ENCODE measurements at places on chromosomes 1 and 21. TPM values are rescaled to one million over a fixed set of nuclear protein-coding genes. Genes with fewer than 3 reads are reported as not detected.
A peak's percentile ranks its signal among the peaks of the same experiment; 100 is the strongest.

DNA sequence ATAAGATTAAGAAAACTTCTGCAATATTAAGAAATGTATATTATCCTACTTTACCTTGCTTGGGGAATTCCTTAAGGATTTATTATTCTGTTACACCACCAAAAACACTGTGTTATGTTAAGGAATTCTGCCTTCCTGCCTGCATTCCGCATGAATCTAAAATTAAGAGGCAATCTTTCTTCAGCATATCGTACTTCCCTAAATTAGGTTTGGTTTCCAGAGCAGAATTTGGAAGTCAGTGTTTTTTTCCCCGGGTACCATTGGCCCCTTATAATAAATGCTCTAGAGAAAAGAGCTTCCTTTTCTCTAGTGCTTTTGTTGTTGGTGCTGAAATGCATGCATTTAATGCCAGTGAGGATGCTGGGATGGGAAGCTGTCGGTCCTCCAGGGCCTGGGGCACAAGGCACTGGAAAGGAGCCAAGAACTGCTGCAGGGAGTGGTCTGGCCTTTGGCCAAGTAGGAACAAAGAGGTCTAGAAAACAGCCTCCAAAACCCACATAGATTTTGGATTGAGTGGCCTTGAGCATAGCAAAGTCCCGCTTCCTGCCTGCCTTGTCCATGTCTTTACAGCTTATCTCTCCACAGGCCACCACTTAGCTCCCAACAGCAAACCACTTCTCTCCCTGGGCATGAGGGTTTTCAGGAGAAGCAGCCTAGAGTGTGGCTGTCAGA lies 69.9 kb downstream of the RRAGC start:
- no peak for DNase-seq

ETV3L gene
- not detected for total RNA-seq

GPR37L1 gene
- not detected for total RNA-seq

- DNase-seq, result peak; percentile 17
These were observed 100.0 kb upstream of the SLC25A33 start for GRCh38 chr1:9439074-9439761.

DNA sequence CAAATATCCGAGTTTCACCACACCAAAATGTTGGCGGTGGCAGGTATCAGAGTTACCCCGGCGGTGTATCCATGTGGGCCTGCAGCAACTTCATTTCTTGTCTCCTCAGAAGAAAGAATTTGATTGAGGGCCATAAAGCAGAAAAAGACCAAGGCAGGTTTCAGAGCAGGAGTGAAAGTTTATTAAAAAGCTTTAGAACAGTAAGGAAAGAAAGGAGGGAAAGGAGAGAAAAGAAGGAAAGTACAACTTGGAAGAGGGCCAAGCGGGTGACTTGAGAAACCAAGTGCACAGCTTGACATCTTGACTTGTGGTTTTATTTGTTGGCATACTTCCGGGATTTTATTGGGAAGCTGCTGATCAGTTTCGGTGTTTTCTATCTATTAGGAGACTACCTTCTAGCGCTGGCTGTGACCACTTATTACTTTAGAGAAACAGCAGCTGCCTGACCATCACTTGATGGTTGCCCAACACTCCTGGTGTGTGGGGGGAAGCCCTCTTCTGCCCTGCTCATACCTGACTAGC lies 75.5 kb upstream of the RAB3GAP2 start:
- no peak for DNase-seq

CATSPERE gene
- total RNA-seq, result 1.3 TPM

DNA sequence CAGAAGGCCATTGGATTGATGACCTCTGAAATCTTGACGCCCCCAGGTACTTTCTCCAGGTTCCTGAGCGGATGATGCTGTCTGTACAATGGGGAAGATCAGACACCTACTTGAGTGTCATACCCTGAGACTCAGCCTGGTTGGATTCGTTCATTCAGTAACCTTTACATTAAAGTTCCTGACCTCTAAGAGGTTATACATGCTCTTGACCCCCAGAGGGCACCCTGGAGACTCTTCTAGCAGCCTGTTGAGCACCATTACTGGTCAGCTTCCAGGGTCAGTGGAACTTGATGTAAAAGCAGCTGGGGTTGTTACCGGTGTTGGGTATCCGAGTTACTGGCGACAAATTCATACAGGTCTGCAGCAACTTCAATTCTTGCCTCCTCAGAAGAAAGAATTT lies 114.3 kb upstream of the ZNF678 start:
- DNase-seq, result no peak

DNA sequence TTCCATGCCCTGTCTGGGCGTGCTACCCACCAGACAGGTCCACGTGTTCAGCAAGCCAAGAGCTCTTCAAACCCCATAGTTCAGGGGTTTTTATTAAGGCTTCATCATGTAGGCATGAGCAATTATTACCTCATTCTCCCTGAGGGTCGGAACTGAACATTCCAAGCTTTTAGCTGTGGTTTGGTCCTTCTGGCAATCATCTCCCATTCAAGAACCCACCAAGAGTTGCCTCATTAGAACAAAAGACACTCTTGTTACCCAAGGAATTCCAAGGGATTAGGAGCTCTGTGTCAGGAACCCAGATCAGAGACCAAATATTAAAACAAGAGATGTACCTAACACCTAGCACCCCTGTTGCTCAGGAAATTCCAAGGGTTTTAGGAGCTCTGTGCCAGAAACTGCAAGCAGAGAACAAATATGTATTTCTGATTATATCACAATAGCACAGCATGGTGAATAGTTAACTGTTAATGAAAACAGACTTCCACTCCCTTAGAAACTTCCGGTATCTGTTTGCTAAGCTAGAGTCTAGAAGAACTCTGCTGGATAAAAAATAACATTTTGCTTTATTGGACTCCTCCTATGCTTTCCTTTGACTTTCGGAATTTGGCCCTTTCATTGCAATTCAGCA lies 201.2 kb upstream of the L1TD1 start:
- DNase-seq, result peak; percentile 99

OR2T35 gene
- not detected for total RNA-seq

DNA sequence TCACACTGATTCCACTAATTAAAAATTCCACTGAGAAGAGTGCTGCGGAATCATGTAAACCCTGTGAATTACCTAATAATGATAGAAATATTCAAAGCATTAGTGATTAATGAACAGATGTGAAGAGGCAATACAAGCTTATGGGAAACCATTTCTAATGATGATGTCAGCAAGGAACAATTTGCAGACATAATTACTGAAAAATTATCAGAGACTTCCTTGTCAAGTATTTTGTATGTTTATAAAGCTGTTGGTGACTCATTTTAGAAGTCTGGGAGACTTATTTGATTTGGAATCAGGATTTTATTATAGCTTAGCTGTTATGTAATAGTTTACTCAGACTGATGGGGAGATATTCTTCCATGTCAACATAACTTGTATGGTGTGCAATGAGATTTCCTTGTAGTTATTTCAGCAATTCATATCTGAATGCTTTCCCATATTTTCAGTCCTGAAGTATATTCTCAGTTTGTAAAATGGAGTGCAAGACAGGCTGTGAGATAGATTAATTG lies 135.5 kb downstream of the TGFB2 start:
- DNase-seq, result peak; percentile 84

KDM5B gene
- 104 TPM for total RNA-seq

DNA sequence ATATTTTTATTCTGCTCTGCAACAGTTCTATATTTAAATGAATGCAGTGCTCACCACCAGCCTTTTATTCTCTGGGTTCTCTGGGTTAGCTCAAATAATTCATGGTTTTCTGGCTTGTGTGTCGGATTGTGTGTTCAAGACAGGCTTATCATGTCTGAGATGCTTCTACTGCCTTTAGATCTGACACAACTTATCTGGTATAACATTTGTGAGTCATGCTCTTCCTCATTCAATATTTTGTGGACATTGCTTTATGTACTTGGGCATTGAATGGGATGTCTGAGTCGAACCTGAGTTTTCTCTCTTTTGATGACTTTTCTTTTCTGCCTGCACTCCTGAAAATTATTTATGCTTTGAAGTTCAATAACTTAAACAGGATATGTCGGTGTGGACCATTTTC lies 17.6 kb upstream of the PKP1 start:
- DNase-seq, result peak; percentile 54

DNA sequence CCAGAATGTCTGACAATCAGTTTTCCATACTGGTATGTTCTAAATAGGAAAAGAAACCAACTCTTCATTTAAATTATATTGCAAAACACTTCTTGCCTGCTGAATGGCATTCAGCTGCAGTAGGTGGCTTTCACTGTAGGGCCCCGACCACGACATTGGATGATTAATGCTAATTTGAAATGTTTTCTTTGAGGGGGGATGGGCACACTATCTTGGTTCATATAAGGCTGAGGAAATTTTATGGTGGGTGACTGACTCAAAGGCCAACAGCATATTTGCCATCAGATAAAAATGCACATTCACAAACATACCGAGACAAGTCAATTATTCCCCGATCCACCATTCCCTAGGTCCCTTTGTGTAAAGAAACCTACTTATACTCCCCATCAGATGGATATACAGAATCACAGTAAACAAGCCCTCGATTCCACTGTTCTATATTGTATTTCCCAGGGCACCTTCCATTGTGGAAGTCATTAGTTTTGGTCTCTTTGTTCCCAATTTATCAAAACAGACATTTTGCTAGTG lies 464.2 kb upstream of the DAB1 start:
- DNase-seq, result no peak

TSPAN1 gene
- 155 TPM for total RNA-seq

DNA sequence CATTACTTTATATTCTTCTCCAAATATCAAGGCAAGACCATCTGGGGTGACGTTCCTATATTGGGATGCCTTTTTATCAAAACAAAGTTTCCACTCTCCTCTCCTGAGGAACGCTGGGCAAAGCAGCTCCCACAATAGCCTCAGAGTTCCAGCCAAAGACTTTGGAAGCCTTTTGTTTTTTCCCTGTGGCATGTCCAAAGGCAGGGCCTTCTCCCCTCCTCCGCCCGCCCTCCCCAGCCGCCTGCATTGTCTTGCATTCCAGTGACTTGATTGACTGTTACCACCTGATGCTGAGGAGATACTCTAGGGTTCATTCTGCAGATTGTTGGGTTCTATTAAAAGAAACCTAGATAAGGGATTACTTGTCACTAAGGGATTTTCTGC lies 43.5 kb downstream of the PROX1 start:
- no peak for DNase-seq

GRCh38 chr1:40183055-40183710 lies 22.0 kb downstream of the RLF start:
- DNase-seq, result no peak

GRCh38 chr21:24224422-24224821 lies 1382.9 kb downstream of the MRPL39 start:
- DNase-seq, result no peak

DNA sequence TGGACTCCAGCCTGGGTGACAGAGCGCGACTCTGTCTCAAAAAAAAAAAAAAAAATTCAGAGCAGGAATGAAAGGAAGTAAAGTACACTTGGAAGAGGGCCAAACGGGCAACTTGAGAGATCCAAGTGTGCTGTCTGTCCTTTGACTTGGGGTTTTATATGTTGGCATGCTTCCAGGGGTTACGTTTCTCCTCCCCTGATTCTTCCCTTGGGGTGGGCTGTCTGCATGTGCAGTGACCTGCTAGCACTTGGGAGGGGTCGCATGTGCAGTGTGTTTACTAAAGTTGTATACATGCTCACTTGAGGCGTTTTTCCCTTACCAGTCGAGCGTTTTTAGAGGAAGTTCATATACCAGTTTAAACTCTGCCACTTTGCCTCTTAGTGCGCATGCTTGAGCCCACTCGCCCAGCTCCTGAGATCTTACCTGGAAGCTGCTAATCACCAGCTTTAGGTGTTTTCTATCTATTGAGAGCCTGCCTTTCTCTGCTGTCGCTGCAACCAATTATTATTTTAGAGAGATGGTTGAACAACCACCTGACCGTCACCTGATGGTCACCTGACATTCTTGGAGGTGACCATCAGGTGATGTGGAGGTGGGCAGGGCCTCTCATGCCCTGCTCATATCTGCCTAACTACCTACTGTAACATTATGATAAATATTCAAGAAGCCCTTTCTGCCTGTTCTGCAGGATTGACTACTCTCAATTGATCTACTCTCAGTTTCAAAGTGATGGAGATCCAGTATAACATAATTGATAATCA lies 140.1 kb downstream of the MACF1 start:
- no peak for DNase-seq

GRCh38 chr21:27772816-27773215 lies 805.9 kb upstream of the ADAMTS5 start:
- DNase-seq, result no peak

SERPINC1 gene
- 0.17 TPM for total RNA-seq

DR1 gene
- 35.8 TPM for total RNA-seq

SLAMF8 gene
- total RNA-seq, result not detected

NCAM2 gene
- total RNA-seq, result 0.17 TPM

ST6GALNAC5 gene
- total RNA-seq, result 1.1 TPM

GRCh38 chr21:45867041-45867666 lies 114.4 kb upstream of the COL6A1 start:
- no peak for DNase-seq

DNA sequence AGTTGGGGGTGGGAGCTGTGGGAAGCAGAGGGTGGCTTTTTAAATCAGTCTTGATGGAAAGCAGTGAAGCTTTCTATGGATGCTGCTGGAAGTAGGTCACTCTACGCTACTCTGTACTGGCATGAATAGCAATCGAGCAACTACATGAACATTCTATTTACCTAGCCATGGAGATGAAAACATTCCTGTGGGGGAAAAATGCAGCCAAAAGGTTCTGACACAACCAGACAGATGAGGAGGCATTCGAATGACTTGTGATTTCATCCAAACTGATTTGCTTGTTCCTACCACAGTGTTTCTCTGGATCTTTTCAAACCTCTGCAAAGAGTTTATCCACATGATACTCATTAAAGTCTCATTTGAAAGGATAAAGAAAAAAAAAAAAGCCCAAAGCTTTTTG lies 95.0 kb downstream of the ASTN1 start:
- DNase-seq, result no peak

DNA sequence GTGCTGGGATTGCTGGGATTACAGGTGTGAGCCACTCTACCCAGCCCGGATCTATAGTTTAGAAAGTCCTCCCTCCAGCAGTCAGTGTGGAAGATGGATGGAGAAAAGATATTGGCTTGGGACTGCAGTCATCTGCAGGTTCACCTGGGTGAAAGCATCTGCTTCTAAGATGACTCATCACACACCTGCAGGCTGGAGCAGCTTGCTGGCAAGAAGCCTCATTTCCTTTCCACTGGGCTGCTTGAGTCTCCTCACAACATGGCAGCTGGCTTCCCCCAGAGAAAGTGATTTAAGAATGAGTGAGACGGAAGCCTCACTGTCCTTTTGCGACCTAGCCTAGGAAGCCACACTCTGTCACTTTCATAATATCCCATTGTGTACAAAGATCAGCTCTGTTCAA lies 50.0 kb downstream of the FOXO6 start:
- DNase-seq, result peak; percentile 74

Measured in mammary epithelial cell (primary cell).